ENCODE measurements at places on chromosomes 3 and 15.

GRCh38 chr15:99777144-99777543 is 43.9 kb upstream of the LYSMD4 start:
- DNase-seq: no peak

DNA sequence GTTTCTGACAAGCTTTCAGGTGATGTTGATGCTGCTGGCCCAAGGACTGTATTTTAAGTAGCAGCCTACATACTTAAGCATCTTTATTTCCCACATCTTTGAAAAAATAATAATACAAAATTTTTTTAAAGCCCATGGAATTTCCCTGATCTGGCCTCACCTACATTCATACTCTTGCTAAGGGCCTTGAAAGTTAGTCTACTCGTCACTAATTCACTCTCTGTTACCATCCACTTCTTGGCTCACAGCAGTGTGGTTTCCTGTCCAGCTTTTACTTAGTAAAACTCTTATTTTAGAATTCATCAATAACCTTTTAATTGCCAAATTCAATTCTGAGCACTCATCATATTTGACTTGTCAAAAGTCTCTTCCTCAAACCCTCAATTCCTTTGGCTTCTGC is 59.3 kb upstream of the CRTC3 start:
- DNase-seq: no peak

DNA sequence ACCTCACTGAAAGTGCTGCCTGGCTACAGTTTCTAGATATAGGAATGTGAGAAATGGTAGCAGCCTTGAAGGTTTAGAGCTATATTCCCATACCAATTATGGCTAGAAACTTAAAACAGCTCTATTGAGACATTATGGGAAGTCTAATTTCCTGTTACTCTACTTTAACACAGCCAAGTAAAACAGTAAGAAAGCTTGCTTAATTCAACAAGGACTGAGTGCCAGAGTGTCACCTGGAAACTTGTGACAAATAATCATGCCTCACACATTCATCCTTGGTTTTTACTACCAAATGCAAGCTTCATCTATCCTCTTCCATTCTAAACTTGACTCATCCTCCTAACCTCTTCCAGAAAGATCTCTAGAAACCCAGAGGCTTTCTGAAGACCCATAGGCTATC is 41.7 kb downstream of the UBE3A start:
- no peak for DNase-seq

GRCh38 chr3:72009851-72010443 is 225.0 kb upstream of the PROK2 start:
- DNase-seq: no peak

All from hematopoietic multipotent progenitor cell treated with erythropoietin and hydrocortisone succinate and interleukin-3 and kit ligand, for 17 days (in vitro differentiated cells).